T follicular helper cell (primary cell): ENCODE measurements at places on chromosomes 3 and 15.

DNA sequence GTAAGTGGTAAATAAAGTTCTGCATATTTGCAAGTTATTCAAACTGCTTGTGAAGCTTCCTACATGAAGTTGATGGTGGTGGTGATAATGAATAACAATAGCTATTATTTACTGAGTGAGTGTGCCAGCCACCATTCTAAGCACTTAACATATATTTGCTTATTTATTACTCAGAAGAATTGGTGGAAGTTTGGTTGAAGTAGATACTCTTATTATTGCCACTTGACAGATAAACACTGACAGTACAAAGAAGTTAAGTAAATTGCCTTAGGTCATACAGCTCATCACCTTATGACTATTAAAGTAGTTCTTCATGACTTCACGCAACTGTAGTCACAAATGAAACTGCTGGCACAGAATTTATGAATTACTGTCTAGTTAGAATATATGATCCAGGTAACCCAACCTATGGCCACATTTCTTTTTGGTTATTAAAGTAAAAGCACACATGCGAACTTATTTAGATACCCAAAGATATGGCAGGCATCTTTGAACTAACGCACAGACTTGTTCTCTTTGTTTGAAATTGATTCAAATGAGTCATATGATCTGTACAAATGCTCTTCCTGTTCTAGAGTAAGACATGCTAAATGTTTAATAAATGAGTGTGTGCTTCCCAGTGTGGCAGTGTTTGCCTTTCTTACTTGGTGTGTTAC lies 99.8 kb upstream of the NR2F2 start:
- no peak for DNase-seq

DNA sequence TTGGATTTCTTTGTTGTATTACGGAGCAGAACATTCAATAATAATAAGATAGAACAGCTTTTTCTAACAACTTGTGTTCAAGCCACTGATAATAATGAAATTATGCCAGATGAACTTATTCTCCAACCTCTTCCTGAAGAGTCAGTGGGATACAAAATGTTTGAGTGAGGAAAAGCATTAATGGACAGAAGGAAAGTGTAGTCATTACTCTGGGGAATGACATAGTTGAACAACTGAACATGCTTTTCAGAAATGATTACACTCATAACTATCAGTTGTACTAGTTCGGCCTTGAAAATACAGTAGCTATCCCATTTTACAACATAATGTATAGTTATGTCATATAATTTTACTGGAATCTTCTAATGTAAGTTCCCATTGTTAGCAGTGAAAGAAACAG lies 55.9 kb downstream of the ALCAM start:
- no peak for DNase-seq

- DNase-seq, result no peak
Observed at GRCh38 chr3:104520228-104520655, 846.5 kb upstream of the ALCAM start.

DNA sequence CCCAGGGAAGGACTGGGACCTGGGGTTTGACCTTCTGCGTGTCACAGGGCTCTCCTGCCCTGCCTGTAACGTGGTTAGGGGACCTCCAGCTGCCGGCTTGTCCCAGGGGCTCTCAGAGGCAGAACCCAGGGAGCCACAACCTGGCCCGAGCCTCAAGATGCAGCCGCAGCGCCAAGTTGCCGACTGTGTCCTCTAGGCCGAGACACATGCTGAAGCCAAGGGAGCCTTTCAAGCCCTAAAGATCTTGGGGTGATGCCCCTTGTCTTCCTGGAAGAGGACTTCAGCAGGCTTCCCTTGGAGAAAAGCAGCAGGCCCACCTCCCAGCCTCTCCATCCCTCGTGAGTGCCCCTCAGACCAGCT lies 7.2 kb downstream of the DNAJB8 start:
- DNase-seq, result no peak

GRCh38 chr3:12946251-12946648 lies 104.9 kb upstream of the RPL32 start:
- no peak for DNase-seq

GRCh38 chr3:56365905-56366640 lies 102.2 kb downstream of the ERC2 start:
- no peak for DNase-seq

- DNase-seq, result no peak
Observed at GRCh38 chr15:100692246-100692645, 89.9 kb downstream of the ASB7 start.

DNA sequence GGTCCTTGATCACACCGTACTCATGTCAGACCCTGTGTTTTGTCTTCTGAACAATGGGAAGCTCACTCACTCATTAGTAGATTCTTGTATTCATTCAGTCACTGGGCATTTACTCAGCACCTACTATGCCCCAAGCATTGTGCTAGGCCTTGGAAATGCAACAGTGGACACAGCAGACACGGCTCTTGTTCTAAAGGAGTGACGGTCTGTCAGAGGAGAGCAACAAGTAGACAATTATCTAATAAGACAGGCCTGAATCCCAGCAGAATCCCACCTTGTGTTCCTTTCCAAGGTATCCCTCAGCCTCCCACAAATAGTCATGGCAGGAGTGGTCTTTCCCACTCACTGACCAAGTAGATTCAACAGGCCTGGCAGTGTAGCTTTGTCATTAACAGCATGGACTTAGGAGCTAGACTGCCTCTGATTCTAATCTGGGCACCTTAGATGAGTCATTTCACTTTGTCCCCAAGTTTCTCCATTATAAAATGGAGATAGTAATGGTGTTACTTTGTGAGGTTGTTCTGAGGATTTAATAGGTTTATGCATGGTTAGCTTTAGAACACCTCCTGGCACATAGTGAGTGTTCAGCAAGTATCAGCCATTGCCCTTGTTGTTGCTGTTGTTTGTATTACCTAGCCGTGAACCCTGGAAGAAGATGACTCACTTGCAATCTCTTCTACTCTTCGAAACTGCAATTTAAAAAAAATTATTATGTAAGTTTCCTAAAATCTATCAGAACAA lies 69.1 kb downstream of the SSUH2 start:
- DNase-seq, result no peak

- no peak for DNase-seq
Observed at GRCh38 chr3:178382449-178383061, 153.7 kb upstream of the KCNMB2 start.
